Ovary (tissue), 10 donors: ENCODE measurements at places on chromosomes 4 and X.

DNA sequence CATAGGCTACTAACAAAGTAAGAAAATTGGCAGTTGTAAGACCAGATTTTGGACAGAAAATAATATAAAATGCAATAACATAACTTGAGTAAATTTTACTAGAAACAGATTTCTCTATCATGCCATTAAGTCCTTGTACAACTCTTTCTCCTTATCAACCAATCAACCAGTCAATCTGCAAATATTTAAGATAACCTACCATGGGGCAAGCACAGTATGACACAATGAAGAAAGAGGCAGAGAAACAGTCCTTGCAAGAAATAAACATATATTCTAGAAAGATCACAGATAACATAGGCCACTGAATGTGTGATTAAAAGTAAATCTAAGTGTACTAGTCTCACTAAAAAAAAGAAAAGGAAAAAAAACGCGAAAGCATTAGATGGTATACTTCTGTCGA lies 194.8 kb downstream of the PPP3CA start:
- DNase-seq: no peak

DNA sequence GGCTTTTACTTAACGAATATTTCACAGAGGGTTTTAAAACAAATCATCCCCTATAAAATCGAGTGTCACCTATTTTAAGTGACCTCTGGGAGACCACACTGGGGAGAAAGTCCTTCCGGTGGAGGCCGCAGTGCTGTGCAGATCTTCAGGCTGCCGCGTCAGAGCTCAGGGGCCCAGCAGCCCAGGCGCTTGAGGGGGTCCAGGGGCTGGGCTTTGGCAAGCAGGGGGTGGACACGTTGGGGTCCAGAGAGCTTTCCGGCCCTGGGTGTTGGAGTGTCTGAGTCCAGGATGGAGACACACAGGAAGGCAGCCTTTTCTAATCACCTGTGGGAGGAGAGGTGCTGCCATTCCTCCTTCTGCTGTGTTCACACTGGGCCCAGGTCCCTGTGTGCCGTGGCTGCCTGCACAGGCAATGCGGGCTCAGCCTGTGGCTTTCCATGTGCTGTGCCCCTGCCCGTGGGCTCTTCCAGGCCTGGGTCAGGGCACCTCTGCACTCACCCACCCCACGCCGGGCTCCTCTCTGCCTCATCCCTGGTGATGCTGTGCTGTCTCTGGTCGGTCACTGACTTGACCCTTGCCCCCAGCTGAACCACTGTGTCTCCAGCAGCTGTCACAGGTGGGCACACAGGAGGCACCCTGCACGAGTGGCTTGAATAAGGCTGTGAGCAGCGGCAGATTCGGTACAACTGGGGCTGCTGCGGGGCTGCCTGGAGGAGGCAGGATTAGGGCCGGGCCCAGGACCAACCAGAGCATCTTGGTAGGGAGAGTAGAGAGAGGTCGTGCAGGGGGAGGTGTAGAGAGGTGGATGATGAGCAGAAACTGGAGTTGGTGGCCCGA lies 10.0 kb downstream of the HTRA3 start:
- peak; percentile 32 for DNase-seq

GRCh38 chrX:31421441-31421840 lies 349.6 kb upstream of the FTHL17 start:
- DNase-seq: no peak

DNA sequence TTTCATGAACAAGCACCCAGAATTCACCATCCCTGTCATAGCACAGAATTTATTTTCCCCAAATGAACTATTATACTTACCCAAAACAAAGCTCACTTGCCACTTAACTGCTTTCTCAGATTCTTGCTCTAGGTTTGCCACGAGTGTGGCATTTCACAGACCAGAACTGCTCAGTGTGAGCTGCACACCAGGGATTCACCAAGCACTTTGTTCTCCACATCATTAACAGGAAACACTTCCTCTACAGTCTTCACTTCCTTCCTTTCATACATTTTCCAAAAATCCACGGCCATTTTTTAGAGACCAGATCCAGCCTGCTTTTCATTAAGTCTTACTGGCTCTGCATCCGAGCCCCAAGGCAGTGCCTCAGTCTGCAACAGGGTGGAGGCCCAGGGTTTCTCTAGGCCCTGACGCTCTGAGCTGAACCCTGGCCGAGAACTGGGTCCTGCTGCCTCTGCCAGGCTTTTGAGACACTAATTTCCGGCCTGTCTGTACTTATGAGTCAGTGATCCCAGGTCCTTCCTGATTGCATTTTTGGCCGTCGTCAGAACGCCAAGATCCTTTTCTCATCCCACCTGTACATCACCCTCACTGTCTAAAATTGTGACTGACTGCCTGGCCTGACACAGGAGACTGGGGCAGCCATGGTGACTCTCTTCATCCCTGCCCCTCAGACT lies 67.6 kb upstream of the MTNR1A start:
- no peak for DNase-seq

DNA sequence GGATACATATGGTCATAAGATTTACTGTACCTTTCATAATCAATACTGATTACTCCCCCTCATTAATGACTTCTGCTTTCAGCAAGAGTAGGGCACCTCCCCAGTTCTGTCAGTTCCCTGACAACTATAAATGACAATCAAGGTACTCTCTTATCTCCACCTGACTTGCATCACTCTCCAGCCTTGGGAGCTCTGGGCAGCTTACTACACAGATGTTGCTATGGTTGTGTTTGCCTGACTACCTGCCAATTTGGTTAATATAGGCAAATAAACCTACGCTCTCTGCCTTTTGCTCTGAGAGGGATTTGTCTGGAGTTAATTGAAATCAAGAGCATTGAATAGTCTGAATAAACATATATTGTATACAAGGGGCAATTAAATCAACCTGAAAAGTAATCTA lies 22.8 kb upstream of the MAP7D3 start:
- DNase-seq: no peak

DNA sequence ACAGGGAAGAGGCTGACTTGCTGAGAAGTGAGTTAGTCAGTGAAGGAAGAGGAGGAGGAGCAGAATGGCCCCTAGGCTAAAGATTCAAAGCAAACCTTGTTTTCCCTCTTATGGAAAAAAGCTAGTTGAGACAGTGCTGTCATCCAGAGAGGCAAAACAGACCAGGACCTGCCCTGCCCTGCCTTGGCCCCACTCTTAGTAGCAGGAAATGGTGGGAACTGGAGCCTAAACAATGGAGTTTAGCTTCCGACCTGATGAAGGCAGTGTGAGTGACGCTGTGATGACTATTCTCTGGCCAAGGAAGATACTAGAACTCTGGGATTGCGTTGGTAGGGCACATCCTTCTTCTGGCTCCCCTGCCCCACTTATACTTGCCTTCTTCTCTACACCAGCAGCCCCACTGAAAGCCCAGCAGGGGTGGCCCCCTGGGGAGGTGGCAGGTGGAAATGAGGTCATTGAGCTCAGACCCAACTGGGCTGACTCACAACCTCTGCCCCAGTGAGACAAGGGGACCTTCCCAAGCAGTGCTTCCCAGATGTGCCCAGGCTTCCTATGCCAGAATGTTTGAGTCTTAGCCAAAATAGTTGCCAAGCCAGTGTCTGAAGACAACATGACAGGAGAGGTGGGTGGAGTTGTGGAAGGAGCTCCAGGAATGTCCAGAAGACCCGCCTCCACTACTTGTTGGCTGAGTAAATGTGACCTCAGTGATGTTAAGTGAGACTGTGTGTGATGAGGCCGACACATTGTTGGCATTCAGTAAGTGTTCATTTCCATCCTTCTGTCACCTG lies 38.8 kb downstream of the MSN start:
- DNase-seq: no peak

GRCh38 chr4:2621419-2621818 lies 85.0 kb downstream of the FAM193A start:
- no peak for DNase-seq
